Glutamatergic neuron (in vitro differentiated cells): ENCODE measurements at places on chromosomes 16 and 17.

DNA sequence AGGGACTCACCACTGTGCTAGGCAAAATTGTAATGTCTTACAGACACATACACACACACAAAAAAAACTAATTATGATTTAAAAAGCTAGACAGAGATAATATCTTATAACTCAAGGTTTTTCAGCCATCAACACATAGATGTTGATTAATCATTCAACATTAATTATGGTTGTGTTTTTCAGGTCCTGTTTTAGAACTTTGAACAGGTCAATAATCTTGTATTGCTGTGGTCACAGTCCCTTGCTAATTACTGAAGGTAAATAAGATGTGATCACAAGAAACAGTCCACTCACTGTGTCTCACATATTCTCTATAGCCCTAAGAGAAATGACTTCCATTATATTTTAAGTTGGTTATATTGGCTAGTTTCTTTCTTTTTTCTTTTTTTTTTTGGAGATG is 32.4 kb upstream of the TENT4B start:
- DNase-seq = no peak

DNA sequence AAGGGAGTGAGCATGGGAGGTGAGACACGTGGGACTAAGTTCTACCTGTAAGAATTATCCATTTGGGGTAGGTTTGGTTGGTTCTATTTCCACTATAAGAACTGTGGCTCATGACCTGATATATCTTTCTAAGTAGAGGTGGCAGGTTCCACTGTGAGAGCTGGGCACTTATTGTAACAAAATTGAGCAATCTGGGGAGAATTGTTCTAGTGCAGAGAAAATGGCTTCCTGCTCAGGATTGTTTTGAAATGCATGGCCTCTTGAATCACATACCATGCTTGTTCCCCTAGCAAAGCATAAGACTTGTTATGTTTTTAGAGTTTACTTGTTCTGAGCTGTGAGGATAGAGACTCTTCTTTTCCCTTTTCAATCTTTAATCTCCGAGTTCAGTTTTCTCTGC is 125.9 kb downstream of the MAP2K6 start:
- DNase-seq = no peak

GRCh38 chr16:1787322-1788094 is 4.7 kb downstream of the NUBP2 start:
- peak; percentile 20 for DNase-seq

- DNase-seq = no peak
These were observed 94.6 kb upstream of the PSMD7 start for GRCh38 chr16:74202009-74202408.

DNA sequence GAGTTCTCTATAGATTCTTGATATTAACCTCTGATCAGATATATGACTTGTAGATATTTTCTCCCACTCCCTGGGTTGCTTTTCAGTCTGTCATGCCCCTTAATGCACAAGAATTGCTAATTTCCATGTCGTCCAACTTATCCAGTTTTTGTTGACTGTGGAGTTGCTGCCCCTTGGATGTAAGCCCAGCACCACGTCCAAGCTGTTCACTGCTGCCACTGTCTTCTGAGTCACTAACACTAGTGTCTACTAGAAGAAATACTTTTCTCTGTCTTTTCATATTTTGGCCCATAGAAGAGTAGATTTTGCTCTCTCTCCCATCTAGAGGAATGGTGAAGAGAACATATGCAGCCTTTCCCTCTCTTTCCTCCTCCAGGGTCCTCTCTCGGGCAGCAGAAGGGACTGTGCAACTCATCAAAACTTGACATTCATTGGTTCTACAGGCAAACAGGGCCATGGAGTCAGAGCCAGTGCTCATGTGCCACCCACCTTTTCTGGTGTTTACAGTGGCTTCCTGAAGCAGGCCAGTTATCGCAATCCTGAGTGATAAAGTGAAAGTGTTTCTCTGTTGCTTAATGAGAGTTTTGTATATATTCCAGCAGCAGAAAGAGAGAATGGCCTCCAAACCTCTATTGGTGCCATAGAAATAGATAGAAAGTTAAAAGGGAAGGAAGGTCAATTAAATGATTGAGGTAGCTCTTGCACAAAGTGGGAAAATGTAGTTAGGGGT is 22.6 kb upstream of the PMP22 start:
- no peak for DNase-seq

- no peak for DNase-seq
These were observed 137.7 kb downstream of the KATNIP start for GRCh38 chr16:27687605-27688004.

GRCh38 chr16:89921702-89922476 is 1.3 kb upstream of the TUBB3 start:
- DNase-seq = peak; percentile 80
